Inflammatory macrophage treated with lipopolysaccharide for 1 hour (primary cell): ENCODE measurements at places on chromosomes 13 and 19.
A peak's percentile ranks its signal among the peaks of the same experiment; 100 is the strongest.

DNA sequence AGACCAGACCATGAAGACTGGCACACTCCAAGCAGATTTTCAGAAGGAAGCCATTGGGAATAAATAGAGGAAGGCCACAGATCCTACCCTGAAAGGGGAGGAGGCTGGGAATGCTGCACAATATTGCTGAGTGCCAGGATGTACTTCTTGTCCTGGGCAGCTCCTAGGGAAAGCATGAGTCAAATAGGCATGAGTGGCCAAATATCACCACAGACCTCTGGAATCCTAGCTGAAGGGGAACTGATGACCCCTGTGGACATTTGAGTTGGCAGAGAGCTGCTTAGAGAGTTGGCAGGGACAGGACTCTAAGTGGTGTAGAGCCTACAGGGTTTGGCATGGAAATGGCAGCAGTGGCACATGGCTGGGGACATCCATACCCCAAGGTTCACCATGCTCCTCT is 234.3 kb upstream of the TRPC4 start:
- no peak for DNase-seq

DNA sequence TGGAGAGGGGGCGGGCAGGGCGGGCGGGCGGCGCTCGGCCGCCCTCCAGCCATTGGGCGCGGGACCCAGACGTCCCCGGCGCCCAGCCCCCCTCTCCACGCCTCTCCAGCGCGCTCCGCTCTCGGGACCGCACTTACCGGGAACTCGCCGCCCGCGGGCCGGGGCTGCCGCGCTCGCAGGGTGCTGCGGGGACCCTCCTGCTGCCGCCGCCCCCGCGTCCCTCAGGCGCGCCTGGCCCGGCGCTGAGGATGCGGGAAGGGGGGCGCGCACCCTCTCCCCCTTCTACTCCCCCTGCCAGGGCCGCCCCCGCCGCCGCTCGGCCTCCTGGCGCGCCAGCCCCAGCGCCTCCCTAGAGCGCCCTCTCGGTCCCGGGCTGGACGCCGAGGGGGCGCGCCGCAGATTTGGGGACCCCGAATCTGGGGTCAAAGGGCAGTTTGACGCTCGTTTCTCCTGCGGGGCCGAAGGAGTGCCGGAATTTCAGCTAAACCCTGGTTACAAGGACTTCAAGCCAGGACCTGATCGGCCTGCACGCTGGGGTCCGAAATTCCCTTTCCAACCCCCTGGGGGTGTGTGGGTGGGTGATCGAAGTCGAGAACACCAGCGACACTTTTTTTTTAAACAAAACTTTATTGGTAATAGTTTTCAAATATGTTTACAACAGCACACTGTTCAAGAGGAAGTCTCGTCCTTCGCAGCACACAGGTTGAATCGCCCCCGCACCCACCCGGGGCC is 696 bp upstream of the SAMD1 start:
- peak; percentile 94 for DNase-seq

DNA sequence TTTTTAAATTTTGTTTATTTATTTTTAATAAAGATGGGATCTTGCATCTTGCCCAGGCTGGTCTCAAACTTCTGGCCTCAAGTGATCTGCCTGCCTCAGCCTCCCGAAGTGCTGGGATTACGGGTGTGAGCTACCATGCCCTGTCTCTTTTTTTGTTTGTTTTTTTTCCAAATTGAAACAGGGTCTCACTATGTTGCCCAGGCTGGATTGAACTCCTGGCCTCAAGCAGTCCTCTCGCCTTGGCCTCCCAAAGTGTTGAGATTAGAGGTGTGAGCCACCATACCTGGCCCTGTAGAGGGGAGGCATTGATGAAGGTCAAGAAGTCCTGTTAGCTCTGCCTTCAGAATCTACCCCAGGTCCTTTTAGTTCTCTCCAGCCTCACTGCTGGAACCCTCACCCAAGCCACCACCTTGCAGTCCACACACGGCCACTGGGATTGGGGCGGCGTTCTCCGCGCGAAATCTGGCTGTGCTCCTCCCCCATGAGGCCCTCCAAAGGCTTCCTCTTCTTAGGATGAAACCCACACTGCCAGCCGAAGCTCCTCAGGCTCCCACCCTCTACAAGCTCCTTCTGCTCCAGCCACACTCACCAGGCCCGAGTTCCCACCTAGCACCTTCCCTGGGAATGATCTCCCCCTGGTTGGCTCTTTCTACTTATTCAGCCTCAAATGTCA is 34.9 kb downstream of the ACTN4 start:
- no peak for DNase-seq

DNA sequence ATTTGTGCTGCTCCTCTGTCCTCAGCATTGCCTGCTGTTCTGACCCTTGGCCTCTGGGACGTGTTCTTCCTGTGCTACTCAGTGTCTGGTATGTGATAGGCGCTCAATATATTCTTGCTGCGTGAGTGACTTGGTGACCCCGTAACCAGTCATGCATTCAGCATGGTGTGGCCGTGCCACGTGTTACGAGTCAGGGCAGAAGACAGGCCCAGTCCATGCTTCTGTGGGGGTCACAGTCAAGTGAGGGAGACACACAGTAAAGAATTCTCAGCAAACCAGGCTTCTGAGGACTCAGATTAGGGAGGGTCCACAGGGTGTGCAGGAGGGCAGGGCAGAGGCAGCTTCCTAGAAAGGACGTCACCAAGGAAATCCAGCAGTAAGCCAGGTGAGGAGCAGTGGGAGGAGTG is 7.9 kb downstream of the PPP1R37 start:
- no peak for DNase-seq

GRCh38 chr13:96994017-96994857 is at the start of gene OXGR1:
Gene OXGR1, minus strand, starts transcription at chr13:96994476. Its CDS starts 6,717 bp downstream, at chr13:96987759.
- no peak for DNase-seq

DNA sequence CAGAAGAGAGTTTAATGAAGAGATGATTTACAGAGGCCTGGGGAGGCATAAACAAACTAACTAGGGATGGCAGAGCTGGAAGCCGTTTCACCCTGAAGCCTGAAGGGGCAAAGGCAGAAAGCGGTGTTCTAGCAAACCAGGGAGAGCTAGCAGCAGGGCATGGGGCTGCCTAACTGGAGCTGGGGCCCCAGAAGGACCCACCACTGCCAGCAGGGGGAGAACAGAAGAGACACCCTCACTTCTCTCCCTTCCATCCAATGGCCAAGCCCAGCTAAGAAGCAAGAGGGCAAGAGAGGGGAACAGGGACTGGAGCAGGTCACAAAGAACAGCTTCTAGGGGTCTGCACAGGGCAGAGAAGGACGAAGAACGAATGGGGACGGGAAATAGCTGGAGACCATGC is 195.5 kb downstream of the KATNAL1 start:
- DNase-seq = peak; percentile 27

DNA sequence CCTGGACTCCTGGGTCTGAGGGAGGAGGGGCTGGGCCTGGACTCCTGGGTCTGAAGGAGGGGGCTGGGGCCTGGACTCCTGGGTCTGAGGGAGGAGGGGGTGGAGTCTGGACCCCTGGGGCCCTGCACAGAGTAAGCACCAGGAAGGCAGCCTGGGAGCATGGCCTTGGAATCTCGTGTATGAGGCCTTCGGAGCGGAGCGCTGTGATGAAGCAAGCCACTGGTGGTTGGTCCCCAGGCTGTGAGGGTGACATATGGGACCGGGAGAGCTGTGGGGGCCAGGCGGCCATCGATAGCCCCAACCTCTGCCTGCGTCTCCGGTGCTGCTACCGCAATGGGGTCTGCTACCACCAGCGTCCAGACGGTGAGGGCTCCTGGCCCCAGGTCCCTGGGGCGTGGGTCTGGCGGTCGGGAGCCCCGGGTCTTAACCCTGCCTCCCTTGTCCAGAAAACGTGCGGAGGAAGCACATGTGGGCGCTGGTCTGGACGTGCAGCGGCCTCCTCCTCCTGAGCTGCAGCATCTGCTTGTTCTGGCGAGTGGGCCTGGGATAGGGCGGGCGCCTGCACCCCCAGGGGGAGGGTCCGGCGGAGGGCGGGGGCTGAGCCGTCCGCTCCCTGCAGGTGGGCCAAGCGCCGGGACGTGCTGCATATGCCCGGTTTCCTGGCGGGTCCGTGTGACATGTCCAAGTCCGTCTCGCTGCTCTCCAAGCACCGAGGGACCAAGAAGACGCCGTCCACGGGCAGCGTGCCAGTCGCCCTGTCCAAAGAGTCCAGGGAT is 918 bp downstream of the TMEM190 start:
- no peak for DNase-seq

DNA sequence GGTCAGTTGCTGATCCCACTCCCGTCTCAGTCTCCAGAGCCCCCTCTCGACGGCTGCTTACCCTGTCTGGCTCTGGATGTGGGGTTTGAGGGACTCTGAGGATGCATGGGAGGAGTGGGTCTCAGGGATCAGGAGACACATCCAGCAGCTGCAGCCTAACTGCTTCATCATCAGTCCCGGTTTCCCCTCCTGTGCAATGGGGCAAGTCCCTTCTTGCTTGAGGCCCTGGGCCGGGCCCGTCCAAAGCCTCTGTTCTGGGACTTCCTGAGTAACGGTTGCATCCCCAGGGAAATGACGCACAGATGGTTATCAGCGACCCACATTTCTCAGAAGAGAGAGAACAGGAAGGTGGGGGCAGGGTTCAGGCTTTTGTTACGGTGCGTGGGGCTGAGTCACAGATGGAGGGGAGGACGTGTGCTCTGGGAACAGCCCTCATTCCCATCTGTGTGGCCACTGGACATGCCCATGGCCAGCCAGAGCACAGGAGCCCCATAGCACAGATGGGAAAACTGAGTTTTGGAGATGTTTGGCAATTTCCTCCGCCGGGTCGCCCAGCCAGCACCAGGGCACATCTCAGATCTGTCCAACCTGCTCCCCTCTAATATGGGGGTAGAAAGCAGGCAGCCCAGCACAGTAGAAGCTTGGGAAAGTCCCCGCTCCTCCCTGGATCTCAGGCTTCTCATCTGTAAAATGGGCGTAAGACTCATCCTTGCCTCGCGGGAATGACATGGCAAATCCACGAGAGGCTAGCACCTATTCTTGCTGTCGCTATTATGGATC is 19.3 kb downstream of the GNA15 start:
- DNase-seq = peak; percentile 98

- no peak for DNase-seq
These were observed 83.0 kb downstream of the TNFSF11 start for GRCh38 chr13:42656958-42657357.

DNA sequence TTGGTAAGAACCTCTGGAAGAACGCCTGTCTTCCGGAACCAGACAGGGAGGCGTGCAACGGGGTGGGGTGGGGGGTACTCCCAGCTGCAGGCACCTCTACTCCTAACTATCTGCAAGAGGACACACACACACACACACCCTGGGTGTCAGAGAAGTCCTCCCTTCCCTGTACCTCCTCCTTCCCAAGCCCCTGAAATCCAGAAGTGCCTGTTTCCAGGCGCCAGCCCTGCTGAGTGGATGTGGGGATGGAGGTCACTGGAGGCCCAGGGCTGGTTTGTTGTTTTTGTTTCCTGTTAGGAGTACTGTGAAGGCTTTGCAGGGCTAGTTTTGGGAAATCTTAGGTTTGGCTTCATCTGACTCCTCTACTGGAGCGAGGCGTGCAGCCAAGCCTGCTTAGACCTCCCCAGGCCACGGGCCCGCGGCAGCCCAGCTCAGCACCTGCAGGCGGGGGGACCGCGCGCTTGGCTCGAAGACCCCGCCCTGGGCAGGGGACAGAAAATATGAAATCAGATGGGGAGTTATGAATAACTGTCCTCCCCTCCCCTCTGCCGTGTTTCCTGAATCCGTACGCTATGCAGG is 36.4 kb downstream of the SOX1 start:
- no peak for DNase-seq

- peak; percentile 50 for DNase-seq
These were observed 47.2 kb downstream of the TM9SF2 start for GRCh38 chr13:99548448-99548847.

DNA sequence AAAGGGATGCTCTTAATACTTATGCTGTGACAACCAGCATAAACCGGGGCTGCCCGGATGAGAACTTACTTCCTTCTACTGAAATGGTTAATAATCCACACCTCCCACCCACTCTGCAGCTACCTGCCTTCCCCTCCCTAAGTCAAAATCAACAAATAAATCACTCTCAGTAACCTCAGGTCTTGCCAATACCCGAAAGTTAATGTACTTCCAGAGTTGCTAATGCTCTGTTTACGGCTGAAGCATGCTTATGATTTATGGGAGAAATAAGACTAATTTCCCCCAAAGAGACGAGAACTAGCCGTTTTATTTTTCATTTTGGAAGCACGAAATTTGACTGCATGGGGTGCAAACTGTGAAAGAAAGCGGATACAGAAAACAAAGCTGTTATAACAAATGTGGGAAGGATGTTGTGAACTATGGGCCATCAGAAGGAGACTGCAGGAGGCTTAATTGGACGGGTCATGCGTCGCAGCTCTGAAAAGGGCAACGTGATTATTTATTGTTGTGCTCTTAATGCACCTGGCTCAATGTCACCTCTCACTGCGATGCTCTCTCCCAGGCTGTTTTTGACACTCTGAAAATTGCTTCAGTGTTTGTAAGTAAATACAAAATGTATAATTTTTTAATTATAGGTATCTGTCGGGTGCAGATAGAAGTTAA is 114.0 kb upstream of the SLC7A1 start:
- DNase-seq = no peak

GRCh38 chr19:1269065-1269477 is at the start of gene CIRBP:
Gene CIRBP, plus strand, starts transcription at chr19:1269332. Its CDS starts 1,602 bp downstream, at chr19:1270934.
- DNase-seq = peak; percentile 99

DNA sequence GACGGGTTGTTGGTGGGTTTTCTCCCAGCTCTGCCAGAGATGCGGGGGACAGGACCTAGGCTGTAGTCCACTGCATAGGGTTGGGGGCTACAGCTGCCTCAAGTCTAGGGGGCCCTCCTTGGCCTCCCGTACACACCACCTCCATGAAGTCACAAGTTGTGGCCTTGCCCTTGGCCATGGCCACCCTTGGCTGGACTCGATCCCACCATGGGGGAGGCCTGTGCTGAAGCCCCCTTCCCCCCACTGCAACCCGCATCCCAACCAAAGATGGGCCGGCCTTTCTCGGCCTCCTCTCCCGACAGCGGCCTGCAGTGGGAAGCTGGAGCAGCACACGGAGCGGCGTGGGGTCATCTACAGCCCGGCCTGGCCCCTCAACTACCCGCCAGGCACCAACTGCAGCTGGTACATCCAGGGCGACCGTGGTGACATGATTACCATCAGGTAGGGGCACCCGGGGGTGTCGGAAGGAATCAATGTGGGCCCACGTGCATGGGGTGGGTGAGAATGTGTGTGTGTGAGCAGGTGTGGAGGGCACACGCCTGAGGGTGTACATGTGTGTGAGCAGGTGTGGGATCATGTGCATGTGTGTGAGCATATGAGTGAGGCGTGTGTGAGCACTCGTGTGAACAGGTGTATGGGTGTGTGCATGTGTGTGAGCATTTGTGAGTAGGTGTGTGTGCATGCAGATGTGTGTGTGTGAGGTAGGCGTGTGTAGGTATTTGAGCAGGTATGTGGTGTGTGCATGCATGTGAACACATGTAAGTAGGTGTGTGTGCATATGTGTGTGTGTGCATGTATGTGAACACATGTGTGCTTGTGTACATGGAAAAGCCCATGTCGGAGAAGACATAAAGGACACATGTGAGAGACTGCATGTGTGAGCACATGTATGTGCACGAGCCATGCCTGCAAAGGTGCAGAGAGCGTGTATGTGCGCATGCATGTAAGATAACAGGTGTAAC is 8.7 kb downstream of the LRP3 start:
- no peak for DNase-seq

- DNase-seq = no peak
These were observed at the start of gene ATP8B3 for GRCh38 chr19:1811942-1812425. Gene ATP8B3, minus strand, starts transcription at chr19:1812276. Its CDS starts 540 bp downstream, at chr19:1811736.
